ENCODE measurements at places on chromosomes 2 and 18.

GRCh38 chr2:95062242-95063085 is 37.0 kb downstream of the MAL start:
- DNase-seq, result no peak

DNA sequence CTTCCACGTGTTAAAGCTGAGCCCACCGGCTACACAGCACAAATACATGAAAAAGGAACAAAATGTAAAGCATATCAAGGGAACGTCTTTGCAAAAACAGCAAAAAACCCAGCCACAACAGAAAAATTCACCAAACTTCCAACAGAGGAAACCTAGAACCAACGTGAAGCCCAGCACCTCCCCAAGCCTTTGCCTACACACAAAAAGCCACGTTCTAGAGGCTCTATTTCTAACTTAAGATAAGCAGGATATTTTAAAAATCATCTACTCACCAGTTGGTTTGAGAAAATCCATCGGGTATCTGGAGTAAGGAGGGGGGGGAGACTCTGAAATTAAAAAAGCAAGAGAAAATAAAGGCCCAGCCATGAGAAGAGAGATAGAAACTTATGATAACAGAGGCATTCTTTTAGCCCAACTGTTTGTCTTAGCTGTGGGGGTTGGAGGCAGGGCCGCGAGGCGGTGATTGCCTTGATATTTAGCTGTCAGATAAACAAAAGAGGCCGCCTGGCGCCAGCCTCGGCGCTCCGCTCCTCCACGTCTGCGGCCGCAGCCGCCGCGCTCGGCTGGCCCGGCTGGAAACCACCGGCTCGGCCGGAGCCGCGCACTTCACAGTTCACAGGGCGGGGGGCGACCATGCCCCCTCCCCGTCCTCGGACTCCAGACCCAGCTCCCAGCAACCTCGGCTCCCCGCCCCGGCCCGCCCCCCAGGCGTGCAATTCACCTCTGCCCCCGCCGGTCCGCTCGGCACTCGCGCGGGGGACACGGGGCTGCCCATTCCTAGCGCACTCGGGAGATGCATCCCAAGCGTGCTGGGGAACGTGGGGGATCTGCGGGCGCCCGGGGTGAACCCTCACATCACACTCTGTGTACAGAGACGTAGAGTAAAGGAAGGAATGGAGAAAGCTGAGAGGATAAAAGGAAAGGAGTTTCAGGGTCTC is 2.4 kb downstream of the SMAD7 start:
- DNase-seq, result no peak

GRCh38 chr18:7476386-7476785 is 90.7 kb upstream of the PTPRM start:
- no peak for DNase-seq

DNA sequence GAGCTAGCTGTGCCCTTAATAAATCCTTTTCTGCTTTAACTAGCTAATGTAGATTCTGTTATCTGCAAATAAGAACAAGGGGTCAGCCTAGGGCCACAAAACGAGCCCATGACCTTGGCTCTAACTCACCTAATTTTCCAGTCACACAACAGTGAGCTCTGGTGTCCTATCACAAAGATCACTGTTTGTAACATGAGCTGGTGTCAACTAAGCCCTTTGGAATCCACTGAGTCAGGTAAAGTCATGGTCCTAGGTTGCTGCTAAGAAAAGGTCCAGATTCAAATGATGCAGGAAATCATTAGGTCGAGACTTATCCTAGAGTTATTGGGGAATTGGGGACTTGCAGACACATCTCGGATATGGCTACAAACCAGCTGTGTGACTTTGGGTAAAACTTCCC is 49.9 kb downstream of the ST8SIA5 start:
- DNase-seq, result no peak

DNA sequence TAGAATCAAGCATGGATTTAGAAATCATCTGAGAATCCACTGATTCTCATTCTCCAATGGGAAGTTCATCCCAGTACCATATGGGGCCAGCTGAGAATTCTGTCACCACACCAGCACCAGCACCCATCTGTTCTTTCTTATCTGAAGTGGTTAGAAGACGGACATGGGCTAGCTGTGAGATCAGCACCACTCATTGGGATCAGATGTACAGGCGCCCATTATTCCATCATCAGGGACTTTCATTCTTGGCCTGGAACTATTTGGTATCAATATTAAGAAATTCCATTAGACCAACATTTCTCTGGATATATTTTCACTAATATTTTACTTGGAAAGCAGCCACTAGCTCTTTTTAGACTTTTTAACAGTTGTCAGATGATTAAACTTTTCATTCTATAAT is 185.9 kb upstream of the LINC00305 start:
- no peak for DNase-seq

- DNase-seq, result no peak
These were observed 692.7 kb downstream of the SOCS6 start for GRCh38 chr18:70981400-70982140.

DNA sequence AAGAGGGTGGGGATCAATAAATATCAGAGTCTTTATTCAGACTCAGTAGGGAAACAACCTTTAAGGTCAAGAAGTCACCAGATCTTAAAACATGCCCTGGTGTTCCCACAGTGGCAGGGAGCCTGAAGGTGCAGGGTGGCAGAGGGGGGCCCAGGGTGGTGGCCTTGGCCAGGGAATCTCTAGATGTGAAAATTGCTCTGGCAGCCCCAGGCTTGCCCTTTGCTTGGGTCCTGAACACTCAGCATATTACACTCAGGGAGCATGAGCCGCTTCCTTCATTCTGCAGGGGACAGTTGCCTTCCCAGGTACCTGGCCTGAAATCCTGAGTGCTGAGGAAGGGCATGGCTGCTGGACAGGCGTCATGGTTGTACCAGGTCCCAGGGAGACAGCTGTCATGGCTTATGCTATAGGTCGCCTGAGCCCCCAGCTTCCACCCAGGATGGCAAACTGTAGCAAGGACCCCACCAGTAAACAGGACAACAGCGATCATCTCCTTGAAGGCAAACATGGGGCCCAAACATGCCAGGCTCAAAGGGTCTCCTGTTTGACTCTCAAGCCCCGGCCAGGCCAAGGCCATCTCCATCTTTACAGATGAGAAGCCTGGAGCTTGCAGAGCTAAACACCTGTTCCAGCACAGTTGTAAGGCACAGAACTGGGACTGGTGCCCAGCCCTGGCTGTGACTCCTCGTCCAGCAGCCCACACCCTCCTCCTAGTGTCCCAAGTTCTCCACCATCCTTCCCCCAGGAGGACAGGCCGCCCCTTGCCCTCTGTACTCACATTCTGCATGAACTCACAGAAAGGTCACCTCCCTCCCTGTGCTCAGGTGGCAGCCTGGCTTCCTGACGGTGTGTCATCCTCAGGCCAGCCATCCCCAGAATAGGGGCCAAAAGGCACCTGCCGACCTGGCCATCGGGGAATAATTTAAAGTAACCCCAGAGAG is 14.6 kb downstream of the ABCG8 start:
- DNase-seq, result no peak

DNA sequence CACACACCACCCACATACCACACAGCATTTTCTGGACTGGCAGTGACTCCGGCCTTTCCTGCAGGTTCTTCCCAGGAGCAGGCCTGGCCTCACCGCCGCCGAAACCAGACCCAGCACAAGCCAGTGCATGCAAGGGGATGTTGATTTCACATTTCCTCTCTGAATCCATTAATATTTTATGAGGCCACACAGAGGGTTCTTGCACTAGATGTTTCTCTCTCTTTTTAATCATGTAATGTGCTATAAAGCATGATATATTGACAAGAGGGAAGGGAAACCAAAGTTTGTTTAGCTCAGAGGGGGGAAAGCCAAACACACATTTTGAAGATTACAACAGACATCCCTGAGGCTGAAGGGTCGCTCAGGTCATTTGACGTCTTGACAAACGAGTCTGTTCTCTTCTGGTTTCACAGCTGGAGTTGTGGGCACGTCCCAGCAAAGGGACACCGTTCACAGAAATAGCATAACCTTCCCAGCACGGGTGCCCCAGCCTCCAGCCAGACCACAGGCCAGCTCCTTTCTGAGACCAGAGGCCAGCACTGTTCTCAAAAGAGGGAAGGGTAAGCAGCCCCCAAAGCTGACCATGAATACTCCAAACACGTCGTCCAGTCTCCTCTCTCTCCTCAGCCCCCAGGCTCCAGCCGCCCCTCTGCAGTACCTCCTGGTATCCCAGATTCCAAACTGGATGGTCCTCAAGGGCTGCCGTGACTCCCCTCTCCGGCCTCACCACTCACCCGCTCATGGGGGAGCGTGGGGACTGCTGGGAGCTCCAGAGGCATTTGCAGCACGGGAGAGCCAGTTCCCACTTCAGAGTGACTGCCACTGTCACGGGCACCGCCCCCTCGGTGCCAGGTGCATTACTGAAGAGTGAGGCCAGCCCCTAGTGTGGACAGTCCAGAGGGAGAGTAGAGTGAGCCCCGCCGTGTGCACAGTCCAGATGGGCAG is 340.3 kb upstream of the SALL3 start:
- no peak for DNase-seq

GRCh38 chr2:222547083-222547482 is 108.8 kb downstream of the FARSB start:
- DNase-seq, result no peak

DNA sequence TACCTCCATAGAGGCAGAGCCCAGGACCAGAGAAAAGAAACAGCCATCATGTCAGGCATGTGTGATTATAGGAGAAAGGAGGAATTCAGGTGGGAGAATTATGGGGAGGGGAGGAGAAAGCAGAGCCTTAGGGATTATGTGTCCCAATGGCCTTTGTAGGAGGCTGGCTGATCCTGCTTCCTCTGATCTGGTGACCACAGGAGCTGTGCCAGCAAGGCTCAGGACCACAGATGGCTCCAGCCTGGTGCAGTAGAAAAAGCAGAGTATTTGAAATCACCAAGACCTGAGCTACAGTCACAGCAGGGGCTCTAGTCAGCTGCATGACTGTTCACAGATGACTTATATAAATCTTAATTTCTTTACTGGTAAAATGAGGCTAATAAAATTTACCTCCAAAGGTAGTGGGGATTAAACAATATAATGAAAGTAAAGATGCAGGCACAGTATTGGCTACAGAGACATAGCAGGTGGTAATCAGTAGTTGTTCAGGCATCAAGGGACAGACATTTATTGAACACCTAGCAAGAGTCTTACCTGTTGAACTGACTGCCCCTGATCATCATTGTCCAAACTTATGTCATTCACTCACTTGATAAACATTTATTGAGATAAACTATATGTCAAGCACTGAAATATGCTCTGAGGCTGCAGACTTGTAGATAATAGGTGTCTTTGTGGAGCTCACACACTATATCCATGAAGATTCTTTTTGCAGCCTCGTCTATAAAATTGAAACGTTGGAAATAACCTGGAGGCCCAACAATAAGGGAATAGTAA is 121.3 kb downstream of the MYCN start:
- no peak for DNase-seq

DNA sequence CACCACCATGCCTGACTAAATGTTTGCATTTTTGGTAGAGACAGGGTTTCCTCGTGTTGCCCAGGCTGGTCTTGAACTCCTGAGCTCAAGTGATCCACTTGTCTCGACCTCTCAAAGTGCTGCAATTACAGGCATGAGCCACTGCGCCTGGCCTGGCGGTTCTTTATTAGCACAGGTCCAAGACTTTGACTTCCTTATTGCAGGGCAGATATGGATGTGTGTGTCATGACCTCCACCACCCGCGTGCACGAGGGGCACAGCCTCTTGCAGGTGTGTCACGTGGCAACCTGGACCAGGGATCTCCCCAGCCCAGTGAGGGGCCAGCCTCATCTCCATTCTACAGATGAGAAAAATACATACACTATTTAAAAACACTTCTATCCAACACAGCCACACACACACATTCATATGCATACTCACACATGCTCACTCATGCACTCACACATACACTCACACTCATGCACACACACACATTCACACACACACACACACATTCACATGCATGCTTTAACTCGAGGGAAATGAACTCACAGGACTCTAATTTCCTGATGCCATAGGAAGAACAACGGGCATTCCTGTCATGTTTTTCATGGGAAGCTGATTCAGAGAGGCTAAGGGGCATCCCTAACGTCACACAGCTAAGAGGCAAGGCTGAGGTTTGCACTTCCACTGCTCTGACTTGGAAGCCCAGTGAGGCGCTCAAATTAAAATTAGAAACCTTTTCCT is 38.8 kb downstream of the RRM2 start:
- no peak for DNase-seq

- DNase-seq, result no peak
These were observed 565.5 kb upstream of the CHAC2 start for GRCh38 chr2:53202063-53202462.

DNA sequence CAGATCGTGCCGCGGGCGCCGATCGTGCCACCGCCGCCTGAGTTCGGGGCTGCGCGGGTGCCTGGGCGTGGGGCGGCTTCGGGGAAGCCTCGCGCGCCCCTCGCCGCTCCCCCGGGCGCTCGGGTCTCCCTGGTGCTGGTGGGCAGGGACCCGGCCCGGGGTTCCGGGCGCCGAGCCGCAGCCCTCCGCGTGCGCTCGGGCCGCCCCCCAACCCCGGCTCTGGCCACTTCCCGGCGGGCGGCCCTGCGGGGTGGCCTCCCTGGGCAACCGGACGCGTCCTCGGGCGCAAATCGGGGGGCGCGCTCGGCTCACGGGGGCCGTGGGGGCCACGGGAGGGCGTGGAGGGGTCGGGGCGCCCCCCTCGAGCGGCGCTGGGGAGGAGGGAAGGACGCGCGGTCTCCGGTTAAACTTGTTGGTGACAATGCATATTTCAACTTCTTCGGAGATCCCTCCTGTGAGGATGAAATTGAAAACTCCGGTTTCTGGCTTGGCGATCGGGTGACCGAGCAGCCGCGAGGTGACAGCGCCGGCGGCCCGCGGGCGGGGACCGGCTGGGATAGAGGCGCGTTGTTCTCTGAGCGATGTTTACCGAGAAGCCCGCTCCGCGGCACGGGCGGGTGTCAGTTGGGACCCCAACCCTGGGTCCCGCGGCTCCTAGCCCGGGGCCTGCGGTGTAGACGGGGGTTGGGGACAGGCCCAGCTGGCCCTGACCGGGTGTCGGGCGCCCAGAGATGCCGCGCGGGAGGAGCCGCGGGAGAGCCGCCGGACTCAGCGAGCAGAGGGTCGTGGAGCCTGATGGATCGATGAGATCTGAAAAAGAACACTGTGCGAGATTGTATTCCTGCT is 676 bp downstream of the SH3BP4 start:
- no peak for DNase-seq

DNA sequence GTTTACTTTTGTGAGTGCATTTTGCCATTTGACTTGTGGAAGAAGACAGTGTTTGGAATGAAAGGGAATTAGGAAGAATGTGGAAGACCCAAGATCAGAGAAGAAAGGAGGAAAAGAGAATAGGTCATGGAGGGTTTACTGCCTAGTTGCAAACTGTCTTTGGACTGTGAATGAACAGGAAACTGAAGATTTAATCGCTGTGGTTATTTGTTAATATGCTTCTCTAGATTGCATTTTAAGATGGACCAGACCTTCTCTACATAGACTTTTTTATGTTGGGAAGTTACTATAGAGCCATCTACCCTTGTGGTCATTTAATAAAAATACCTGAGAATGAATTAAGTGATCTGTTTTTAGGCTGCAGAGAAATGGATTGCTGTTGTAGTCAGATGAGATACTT is 6.2 kb downstream of the AGPS start:
- no peak for DNase-seq

GRCh38 chr2:237540223-237540775 is 26.1 kb upstream of the PRLH start:
- DNase-seq, result no peak
